ENCODE measurements at places on chromosomes 1 and 21.

GRCh38 chr21:34213959-34214358 is 140.6 kb downstream of the MRPS6 start:
- H3K36me3 ChIP-seq: no peaks in the 10 kb centered on the region
- no peak overlapping the region for H3K27ac ChIP-seq
- no peaks in the 10 kb centered on the region for H3K4me1 ChIP-seq
- DNase-seq: no peak

- H3K27me3 ChIP-seq: no peaks in the 10 kb centered on the region
- peak overlapping the region; percentile 94 for H3K27ac ChIP-seq
- H3K4me1 ChIP-seq: peaks cover 46% of the 10 kb centered on the region
- DNase-seq: peak; percentile 91
- H3K4me3 ChIP-seq: no peak overlapping the region
Observed at GRCh38 chr1:33367485-33368405, 46.8 kb upstream of the A3GALT2 start.

- no peak overlapping the region for H3K4me3 ChIP-seq
- no peak for DNase-seq
- no peak overlapping the region for H3K27ac ChIP-seq
- H3K36me3 ChIP-seq: no peaks in the 10 kb centered on the region
Observed at GRCh38 chr1:31460027-31460426, 47.0 kb downstream of the SERINC2 start.

DNA sequence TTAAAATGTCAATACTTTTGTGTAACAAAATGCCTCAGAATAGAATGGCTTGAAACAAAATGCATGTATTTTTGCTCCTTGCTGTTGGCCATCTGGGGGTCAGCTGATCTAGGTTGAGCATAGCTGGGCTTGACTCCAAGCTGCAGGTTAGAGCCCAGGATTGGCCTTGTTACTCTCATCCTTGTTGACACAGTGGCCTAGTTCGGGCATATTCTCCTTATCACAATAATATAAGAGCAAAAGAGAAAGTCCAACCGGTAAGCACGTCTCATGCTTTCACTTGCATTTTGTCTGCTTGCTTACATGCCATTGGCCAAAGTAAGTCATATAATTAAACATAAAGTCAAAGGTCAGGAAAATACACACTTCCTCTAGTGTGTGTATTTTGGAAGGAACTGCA is 456.2 kb downstream of the KCNT2 start:
- H3K4me3 ChIP-seq: no peak overlapping the region
- no peaks in the 10 kb centered on the region for H3K36me3 ChIP-seq
- no peaks in the 10 kb centered on the region for H3K27me3 ChIP-seq
- no peaks in the 10 kb centered on the region for H3K4me1 ChIP-seq

GRCh38 chr1:55064861-55065263 is 25.5 kb downstream of the PCSK9 start:
- no peak for DNase-seq
- no peaks in the 10 kb centered on the region for H3K4me1 ChIP-seq
- peak overlapping the region; percentile 5 for H3K27ac ChIP-seq
- H3K27me3 ChIP-seq: no peaks in the 10 kb centered on the region
- no peaks in the 10 kb centered on the region for H3K36me3 ChIP-seq

DNA sequence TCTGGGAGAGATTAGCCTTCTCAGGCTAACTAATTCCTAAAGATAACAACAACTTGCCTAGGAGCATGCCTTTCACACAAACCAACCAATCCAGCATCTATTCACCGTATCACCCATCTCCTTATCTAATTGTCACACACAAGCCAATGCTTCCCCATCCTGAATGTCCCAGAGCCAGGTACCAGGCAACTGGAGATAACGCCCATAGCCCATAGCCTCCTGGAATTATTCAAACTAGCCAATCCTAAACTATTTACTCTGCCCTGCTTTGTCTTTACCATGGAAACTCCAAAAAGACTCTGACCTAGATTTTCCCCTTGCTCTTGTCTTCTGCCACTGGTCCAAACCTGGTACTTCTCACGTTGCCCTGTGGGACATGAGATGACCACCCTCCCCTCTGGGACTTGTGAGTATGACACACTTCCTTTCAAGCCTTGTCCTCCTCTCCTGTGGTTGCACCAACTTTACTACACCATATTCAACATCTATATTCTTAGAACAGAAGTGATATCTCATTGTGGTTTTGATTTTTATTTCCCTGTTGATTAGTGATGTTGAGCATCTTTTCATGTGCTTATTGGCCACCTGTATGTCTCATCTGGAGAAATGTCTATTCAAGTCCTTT is 8.8 kb upstream of the ATG4C start:
- no peak for DNase-seq
- no peak overlapping the region for H3K4me3 ChIP-seq
- no peaks in the 10 kb centered on the region for H3K27me3 ChIP-seq
- no peak overlapping the region for H3K27ac ChIP-seq

DNA sequence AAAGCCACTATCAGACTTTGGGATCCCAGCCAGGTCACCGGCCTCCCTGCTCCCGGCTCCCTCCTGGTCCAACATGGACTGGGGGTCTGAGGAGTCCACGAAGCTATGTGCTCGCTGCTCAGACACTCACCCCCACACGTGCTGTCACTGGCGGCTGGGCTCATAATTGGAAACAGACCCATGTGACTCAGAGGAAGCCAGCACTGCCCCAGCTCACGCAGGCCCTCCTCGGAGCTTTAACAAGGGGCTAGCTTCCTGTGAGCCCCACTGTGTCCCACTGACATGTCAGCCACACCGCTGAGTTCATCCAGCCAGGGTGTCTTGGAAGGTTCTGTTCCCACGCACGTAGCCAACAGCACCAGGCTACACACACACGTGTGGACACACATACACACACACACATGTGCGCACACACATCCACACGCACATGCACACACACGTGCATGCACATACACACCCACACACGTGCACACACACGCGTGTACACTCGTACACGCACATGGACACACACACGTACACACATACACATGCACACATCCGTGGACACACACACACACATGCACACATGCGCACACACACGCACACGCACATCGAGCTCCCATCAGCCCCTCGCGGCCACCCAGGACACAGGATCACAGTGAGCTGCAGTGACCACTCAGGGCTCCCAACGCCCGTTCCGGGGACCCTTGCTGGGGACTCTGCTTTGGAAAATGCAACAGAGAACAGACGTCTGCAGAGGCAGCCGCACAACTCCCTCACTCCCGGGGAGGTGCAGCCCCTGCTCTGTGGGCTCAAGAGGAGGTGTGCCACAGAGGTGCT is 18.4 kb upstream of the COL6A2 start:
- no peak overlapping the region for H3K27ac ChIP-seq
- no peak overlapping the region for H3K4me3 ChIP-seq
- H3K27me3 ChIP-seq: no peaks in the 10 kb centered on the region
- no peaks in the 10 kb centered on the region for H3K36me3 ChIP-seq

- no peak overlapping the region for H3K4me3 ChIP-seq
- H3K27ac ChIP-seq: no peak overlapping the region
- H3K36me3 ChIP-seq: no peaks in the 10 kb centered on the region
- H3K27me3 ChIP-seq: no peaks in the 10 kb centered on the region
- DNase-seq: no peak
Observed at GRCh38 chr1:40909281-40909680, 47.1 kb upstream of the CITED4 start.

GRCh38 chr1:26160527-26161414 is 1.9 kb downstream of the FAM110D start:
- H3K4me3 ChIP-seq: peak overlapping the region; percentile 48
- H3K36me3 ChIP-seq: no peaks in the 10 kb centered on the region
- H3K27me3 ChIP-seq: peaks cover 19% of the 10 kb centered on the region
- no peak overlapping the region for H3K27ac ChIP-seq
- DNase-seq: no peak

DNA sequence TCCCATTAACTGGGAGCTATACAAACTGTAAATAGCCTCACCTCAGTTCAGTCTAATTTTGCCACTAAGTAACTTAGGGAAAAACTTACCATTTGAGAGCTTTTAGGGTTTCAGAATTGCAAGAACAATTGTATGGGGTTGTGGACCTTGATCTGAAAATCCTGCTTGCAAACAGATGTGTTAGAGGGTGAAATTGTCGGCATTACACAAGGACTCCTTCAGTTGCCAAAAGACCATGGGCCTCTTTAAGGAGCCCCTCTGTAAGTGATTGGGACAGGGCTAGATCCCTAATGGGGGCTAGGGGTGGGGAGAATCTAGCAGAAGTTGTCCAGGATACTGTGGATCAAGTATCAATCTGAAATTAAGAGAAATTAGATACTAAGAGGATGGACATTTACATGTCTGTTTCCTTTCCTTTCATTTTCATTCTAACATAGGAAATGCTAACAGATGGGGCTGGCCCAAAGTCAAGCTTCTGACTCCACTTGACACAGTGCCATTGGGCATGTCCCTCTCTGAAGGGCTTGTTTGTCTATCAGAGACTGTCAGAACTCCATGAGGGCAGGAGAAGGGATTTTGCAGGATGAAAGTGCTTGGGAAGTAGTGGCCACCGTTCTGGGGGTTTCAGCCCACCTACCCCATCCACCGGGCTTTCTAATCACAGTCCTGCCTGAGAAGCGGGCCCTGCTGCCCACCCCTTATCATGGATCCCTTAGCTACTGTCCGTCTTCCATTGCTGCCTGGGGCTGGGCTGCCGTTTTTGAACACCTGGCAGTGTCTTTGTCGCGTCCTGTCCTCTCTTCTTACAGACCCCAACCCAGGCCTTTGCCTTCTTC is 54.7 kb downstream of the STUM start:
- H3K4me1 ChIP-seq: peaks cover 23% of the 10 kb centered on the region
- no peaks in the 10 kb centered on the region for H3K27me3 ChIP-seq
- no peak overlapping the region for H3K4me3 ChIP-seq
- DNase-seq: peak; percentile 57
